ENCODE measurements at places on chromosomes 1 and 21.

DNA sequence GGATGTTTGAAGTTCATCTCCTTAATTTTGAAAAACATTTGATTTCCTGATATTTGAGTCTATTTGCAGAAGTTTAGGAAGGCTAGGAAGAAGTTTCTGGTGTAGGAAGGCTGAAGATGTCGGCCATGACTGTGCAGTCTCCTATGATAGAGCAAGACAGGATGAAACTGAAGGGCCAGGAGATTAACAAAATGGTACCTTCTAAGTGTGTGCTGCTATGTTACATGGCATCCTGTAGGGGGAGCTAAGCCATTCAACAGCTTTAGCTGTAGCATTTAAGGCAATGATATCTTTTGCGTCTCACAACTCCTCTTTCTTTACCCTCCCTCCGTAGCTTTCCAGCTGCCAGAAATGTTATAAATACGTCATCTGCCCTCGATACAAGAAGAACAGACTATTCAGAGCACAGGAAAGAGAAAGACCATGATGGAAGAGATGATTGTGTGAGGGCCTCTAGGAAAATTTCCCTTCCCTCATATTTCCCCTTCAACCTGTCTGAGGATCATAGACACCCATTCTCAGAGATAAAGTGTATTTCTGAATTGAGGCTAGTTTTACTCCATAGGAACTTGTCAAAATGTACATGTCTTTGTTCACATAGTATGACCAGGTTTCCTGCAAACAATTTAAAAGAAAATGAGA, 61.1 kb downstream of the XCL1 start:
- no peak overlapping the region for H3K27ac ChIP-seq
- no peak overlapping the region for H3K4me3 ChIP-seq
- H3K4me1 ChIP-seq: no peaks in the 10 kb centered on the region
- no peaks in the 10 kb centered on the region for H3K27me3 ChIP-seq
- peak; percentile 29 for DNase-seq

DNA sequence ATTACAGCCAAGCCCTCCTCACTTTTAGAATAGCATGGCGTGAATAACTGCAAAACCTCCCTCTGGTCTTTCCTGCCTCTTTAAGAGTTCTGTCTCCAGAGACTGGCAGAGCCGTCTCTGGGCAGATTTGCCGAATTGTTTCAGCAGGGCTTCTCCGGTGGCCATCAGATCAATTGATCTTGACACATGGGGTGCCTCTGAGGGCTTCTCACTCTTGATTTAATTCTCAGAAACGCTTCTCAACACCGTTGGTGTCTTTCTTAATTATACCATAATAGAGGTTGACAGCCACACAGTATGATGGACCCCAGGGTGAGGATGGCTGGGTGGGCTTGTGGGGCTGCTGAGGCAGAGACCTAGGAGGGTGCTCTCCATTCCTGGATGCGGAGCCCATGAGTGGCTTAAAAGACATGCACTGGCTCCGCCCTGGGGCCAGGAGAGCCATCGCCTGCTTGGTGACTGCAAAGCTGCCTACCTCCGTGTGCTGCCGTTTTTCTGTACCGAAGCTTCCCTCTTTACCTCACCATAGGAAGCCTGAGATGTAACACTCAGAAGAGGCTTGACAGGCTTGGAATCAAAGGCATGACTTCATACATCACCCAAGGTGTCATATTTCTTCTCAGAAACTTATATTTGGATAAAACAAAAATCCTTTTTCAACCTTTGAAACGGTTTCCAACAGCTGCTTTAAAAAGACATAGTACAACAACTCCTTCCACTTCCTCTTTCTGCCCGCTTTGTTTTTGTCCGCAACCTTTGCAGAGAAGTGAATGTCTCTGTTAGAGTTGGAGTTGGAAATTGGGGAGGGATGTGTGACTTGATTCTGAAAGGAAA, 82.9 kb downstream of the GALNT2 start:
- H3K27me3 ChIP-seq: no peaks in the 10 kb centered on the region
- H3K4me1 ChIP-seq: peaks cover 17% of the 10 kb centered on the region
- H3K36me3 ChIP-seq: peaks cover 5% of the 10 kb centered on the region
- H3K27ac ChIP-seq: no peak overlapping the region
- H3K4me3 ChIP-seq: no peak overlapping the region

- H3K36me3 ChIP-seq: no peaks in the 10 kb centered on the region
- peaks cover 2% of the 10 kb centered on the region for H3K4me1 ChIP-seq
- H3K27me3 ChIP-seq: no peaks in the 10 kb centered on the region
- peak overlapping the region; percentile 100 for H3K27ac ChIP-seq
- peak; percentile 82 for DNase-seq
Observed at GRCh38 chr21:27572696-27573095, 605.8 kb upstream of the ADAMTS5 start.

GRCh38 chr21:27365394-27365793, 398.5 kb upstream of the ADAMTS5 start:
- no peak for DNase-seq
- no peaks in the 10 kb centered on the region for H3K36me3 ChIP-seq
- H3K4me3 ChIP-seq: no peak overlapping the region

DNA sequence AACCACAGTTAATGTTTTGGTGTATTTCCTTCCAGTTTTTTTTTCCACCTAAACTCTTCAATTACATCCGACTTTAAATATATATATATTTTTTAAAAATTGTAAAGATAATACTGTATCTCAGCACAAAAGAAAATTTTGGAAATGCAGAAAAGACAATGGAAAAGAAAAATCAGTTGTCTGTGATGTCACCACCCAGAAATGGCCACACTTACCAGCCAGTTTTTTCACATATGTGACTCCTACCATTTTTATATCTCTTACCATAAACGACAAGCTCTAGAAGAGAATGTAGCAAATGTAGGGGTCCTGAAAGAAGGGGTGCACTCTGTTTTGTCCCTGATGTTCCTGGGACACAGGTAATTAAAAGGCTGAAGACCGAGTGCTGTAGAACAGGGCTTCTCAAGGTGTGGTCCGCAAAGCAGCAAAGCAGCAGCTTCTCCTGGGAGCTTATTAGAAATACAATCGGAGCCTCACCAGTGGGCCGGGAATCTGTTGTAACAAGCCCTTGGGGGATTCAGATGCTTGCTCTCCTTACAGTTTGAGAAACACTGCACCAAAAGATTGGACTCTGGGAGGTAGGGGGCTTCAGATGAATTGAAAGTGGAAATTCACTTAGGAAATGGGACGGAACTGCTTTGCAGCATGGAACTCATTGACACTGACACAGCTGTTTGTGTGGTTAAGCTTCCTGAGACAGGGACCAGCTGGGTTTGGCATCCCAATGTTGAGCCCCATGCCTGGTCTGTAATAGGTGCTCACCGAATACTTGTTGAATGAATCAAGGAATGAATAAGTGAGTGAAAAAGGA, 44.1 kb downstream of the ALPL start:
- H3K36me3 ChIP-seq: no peaks in the 10 kb centered on the region
- peaks cover 24% of the 10 kb centered on the region for H3K27me3 ChIP-seq
- peak; percentile 87 for DNase-seq

DNA sequence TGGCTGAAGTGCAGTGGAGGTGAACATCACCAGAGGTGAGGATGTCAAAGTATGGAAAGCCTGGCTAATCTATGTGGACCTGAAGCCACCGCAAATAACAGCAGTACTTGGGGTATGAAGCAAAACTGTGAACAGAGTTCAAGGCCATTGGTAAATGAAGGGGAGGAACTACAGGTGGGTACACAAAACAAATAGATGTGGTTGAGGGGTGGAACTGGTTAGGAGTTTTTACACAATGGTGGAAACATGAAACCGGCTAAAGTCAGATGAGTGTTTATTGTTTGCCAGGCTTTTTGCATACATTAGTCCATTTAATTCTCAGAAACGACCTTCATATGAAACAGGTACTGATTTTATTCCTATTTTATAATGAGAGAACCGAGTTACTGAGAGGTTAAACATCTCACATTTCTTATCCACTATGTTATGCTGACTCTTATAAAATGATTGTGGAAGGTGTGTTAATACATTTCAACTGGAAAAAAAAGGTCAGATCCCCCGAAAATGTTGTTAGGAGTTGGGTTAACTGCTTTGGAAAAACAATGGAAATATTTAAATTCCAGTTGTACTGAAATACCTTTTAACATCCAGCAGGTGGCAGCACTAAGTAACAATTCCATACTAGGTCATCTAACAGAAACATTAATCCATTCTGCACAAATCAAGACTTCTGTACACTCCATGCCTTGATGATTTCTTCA, 44.3 kb upstream of the GTF2B start:
- no peak overlapping the region for H3K4me3 ChIP-seq
- H3K27me3 ChIP-seq: no peaks in the 10 kb centered on the region
- no peak overlapping the region for H3K27ac ChIP-seq

GRCh38 chr1:44568128-44568900, 106.0 kb downstream of the TMEM53 start:
- H3K27ac ChIP-seq: no peak overlapping the region
- H3K36me3 ChIP-seq: no peaks in the 10 kb centered on the region
- DNase-seq: no peak
- no peak overlapping the region for H3K4me3 ChIP-seq
- peaks cover 99% of the 10 kb centered on the region for H3K27me3 ChIP-seq

GRCh38 chr1:170619241-170620028, 44.5 kb upstream of the PRRX1 start:
- no peaks in the 10 kb centered on the region for H3K27me3 ChIP-seq
- H3K36me3 ChIP-seq: no peaks in the 10 kb centered on the region
- peaks cover 2% of the 10 kb centered on the region for H3K4me1 ChIP-seq
- no peak overlapping the region for H3K27ac ChIP-seq
- no peak overlapping the region for H3K4me3 ChIP-seq

- H3K4me3 ChIP-seq: no peak overlapping the region
- no peaks in the 10 kb centered on the region for H3K36me3 ChIP-seq
- no peak overlapping the region for H3K27ac ChIP-seq
- peaks cover 16% of the 10 kb centered on the region for H3K4me1 ChIP-seq
- H3K27me3 ChIP-seq: peaks cover 87% of the 10 kb centered on the region
Observed at GRCh38 chr1:110605446-110605845, 712 bp downstream of the KCNA2 start.

DNA sequence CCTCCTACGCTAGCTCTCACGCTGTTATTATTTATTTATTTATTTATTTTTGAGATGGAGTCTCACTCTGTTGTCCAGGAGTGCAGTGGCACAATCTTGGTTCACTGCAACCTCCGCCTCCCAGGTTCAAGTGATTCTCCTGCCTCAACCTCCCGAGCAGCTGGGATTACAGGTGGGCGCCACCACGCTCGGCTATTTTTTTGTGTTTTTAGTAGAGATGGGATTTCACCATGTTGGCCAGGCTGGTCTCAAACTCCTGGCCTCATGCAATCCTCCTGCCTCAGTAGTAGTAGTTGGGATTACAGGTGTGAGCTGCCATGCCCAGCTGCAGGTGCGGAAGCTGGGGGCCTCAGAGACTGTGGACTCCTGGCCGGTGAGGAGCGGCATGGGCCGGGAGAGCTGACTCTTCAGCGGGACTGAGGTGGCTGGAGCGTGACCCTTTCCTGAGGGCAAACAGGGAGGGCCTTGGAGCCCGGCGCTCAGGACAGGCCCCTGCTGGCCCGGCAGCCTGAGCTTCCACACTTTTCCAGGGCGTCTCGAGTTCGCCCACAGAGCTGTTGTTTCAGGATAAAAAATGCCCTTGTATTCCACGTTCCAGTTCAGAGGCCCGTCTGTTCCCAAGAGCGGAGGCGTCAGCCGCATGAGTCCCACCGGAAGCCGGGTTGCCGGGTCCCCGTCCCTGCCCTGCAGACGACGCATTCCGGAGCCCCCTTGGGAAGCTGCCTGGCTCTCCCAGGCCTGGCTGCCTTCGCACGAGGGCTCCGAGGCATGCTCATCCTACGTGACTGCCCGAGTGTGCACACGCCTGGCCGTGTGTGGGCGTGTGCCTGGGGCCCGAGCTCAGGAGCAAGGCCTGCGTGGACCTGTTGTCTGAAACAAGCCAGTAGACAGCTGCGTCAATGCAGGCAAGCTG, 126.2 kb downstream of the SIK1 start:
- peaks cover 4% of the 10 kb centered on the region for H3K4me1 ChIP-seq
- H3K27ac ChIP-seq: no peak overlapping the region
- no peaks in the 10 kb centered on the region for H3K27me3 ChIP-seq

DNA sequence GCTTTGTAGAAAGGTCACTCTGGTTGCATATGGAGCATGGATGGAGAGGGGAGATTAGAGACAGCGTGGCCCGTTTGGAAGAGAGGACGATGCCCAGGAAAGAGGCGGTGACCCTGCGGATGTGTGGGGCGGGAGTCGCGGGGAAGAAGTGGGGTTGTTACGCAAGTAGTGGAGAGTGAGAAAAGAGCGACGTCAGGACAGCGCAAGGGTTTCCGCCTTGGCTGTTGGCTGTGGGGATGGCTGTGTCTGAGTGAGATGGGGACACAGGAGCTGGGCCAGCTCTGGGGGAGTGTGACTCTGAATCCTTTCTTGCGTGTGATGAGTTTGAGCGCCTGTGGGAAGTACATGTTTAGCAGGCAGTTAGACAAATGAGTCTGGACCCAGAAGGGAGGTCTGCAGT, 3.8 kb downstream of the B4GALT2 start:
- H3K27me3 ChIP-seq: no peaks in the 10 kb centered on the region
- peaks cover 65% of the 10 kb centered on the region for H3K36me3 ChIP-seq
- H3K4me1 ChIP-seq: peaks cover 44% of the 10 kb centered on the region
- no peak for DNase-seq
- H3K4me3 ChIP-seq: no peak overlapping the region
- no peak overlapping the region for H3K27ac ChIP-seq

- peaks cover 11% of the 10 kb centered on the region for H3K27me3 ChIP-seq
- H3K27ac ChIP-seq: no peak overlapping the region
- DNase-seq: no peak
- peaks cover 32% of the 10 kb centered on the region for H3K4me1 ChIP-seq
Observed at GRCh38 chr21:45382697-45382997, 22.3 kb upstream of the COL18A1 start.

- peaks cover 19% of the 10 kb centered on the region for H3K36me3 ChIP-seq
- DNase-seq: no peak
- no peak overlapping the region for H3K4me3 ChIP-seq
Observed at GRCh38 chr1:182851825-182852224, 12.7 kb downstream of the DHX9 start.

DNA sequence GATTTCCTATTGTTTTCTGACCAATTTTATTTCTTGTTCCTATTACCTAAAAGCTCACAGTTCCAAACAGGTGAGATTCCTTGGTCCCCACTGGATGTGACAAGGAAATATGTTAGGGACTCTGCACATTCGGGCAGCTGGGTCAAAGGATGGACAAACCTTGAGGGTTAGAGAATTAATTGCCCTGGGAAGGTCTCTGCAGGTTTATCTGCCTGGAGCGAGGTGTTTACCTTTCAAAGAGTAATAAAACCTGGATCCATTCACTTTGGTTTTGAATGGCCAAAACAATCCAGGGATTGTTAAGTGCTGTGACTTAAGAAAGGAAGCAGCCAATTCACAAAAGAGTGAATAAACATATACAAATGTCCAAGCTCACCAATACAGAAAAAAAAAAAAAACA, 33.6 kb upstream of the RAB4A start:
- H3K27me3 ChIP-seq: peaks cover 7% of the 10 kb centered on the region
- no peak overlapping the region for H3K4me3 ChIP-seq
- H3K36me3 ChIP-seq: no peaks in the 10 kb centered on the region
- DNase-seq: no peak

GRCh38 chr21:35368326-35368725, 319.2 kb upstream of the RUNX1 start:
- no peaks in the 10 kb centered on the region for H3K27me3 ChIP-seq
- H3K4me1 ChIP-seq: no peaks in the 10 kb centered on the region
